ENCODE measurements at places on chromosomes 6 and 20.

GRCh38 chr20:61521687-61522420, 269.8 kb downstream of the CDH4 start:
- no peak for DNase-seq

- peak; percentile 50 for DNase-seq
Observed at GRCh38 chr6:27902335-27903314, 9.6 kb downstream of the OR2B2 start.

GRCh38 chr6:147757291-147757690, 248.8 kb downstream of the SAMD5 start:
- DNase-seq, result no peak

DNA sequence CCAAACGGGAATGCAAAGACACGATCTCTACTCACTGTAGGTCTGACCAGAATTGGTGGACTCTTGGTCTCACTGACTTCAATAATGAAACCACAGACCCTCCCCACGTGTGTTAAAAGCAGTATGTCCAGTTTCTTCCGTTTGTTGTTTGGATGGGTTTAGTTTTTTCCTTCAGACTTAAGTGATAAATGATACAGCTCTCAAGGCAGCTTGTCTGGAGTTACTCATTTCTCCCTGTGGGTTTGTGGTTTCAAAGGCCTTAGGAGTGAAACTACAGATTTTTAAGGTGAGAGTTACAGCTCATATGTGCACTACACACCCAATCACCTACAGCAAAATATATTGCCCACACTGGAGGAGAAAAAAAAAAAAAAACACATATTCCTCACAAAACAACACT, 86.7 kb upstream of the STMND1 start:
- DNase-seq, result no peak

All from GOT3 (cell line).